WTC11 (cell line): ENCODE measurements at places on chromosomes 7 and 10. TPM values are rescaled to one million over a fixed set of nuclear protein-coding genes. Genes with fewer than 3 reads are reported as not detected.

GRCh38 chr10:93999401-93999851 lies 5.7 kb downstream of the PLCE1 start:
- peak; percentile 32 for DNase-seq
- no peak overlapping the region for H3K4me3 ChIP-seq
- peaks cover 47% of the 10 kb centered on the region for H3K27me3 ChIP-seq
- no peak overlapping the region for H3K27ac ChIP-seq
- H3K4me1 ChIP-seq, result 0 out of 2 replicates have a peak, but pooled peaks cover 2% of the 10 kb centered on the region

DNA sequence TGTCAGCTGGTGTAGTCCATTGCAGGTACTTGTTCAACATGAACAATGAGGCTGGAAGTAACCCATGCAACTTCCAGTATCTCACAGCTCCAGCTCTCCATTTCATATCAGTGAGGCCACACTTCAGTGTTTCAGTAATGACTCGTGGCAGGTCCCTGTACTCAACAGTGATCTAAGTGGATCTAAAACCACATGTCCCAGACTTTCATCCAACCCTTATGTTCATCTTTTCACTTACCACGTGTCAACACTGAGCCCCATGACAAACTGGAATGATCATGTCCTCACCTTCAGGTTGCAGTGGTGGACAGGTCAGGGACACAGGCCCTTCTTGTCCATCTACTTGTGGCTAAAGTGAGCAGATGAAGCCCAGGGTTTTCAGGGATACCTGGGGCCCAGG lies 155.0 kb upstream of the GRB10 start:
- H3K4me1 ChIP-seq, result peaks cover 2% of the 10 kb centered on the region; the same call in 1 of the 2 replicates
- peaks cover 4% of the 10 kb centered on the region; the same call in 1 of the 2 replicates for H3K36me3 ChIP-seq
- H3K27ac ChIP-seq, result no peak overlapping the region
- DNase-seq, result no peak

DNA sequence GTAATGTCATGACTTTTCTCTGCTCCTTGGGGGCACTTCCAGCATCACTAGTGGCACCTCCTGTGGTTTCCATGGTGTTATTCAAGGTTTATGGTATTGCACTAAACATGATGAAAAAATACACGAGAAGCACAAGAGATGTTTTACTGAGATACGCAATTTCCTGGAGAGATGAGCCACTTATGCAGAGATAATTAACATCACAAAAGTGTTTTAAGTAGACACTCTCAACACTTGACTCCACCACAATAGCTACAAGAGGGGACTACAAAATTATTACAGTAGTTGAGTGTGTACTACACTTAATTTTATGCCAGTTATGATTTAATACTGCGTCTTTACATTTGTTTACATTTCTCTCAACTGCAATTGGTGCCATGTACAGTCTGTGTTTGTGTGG lies 906.7 kb downstream of the DNAJB9 start:
- peaks cover 16% of the 10 kb centered on the region for H3K4me1 ChIP-seq
- no peaks in the 10 kb centered on the region for H3K27me3 ChIP-seq
- H3K36me3 ChIP-seq, result no peaks in the 10 kb centered on the region

DNA sequence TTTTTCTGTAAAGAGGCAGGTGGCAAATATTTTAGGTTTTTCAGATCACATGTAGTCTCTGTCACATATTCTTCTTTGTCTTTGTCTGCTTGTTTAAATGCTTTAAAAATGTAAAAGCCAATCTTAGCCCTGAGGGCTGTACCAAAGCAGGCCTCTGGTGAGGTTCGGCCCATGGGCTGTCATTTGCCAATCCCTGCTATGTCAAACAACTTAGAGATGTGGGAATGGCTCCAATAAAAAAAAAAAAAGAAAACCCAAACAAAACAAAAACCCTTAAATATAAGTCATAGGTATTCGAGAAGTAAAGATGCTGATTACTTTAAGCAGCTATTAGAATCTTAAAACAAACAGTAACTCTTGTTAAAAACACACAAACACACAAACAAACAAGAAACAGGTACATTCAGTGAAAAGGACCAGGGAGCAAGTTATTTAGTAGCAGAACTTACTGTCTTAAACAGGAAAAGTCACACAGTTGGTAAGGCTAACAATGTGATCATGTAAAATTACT lies 61.4 kb upstream of the NAMPT start:
- peaks cover 3% of the 10 kb centered on the region for H3K27me3 ChIP-seq
- peaks cover 18% of the 10 kb centered on the region for H3K36me3 ChIP-seq
- H3K4me3 ChIP-seq, result no peak overlapping the region
- no peaks in the 10 kb centered on the region for H3K4me1 ChIP-seq

Gene SHTN1
- 9.9 to 11.2 TPM (median 11.0 TPM) in 3 replicates for total RNA-seq

Gene MEOX2
- total RNA-seq, result 0.07 to 0.16 TPM (median 0.14 TPM) in 3 replicates

GRCh38 chr7:12431886-12432556 lies 28.4 kb upstream of the VWDE start:
- H3K4me1 ChIP-seq, result peaks cover 40% of the 10 kb centered on the region
- no peaks in the 10 kb centered on the region; the same call in 1 of the 2 replicates for H3K27me3 ChIP-seq
- DNase-seq, result peak; percentile 49
- H3K4me3 ChIP-seq, result no peak overlapping the region

GRCh38 chr7:79936281-79936983 lies 198.2 kb upstream of the GNAI1 start:
- DNase-seq, result no peak
- H3K36me3 ChIP-seq, result no peaks in the 10 kb centered on the region
- no peaks in the 10 kb centered on the region for H3K4me1 ChIP-seq
- H3K27me3 ChIP-seq, result no peaks in the 10 kb centered on the region

- no peak for DNase-seq
- H3K4me1 ChIP-seq, result peaks cover 62% of the 10 kb centered on the region
- H3K27me3 ChIP-seq, result no peaks in the 10 kb centered on the region
- no peak overlapping the region for H3K27ac ChIP-seq
Measured at GRCh38 chr10:44967616-44968015, 8.0 kb downstream of the RASSF4 start.
